Left lobe of liver (tissue), 2 donors: ENCODE measurements at places on chromosomes 3 and 15. TPM values are rescaled to one million over a fixed set of nuclear protein-coding genes. Genes with fewer than 3 reads are reported as not detected.

GRCh38 chr15:85100186-85100937 is 118.7 kb downstream of the PDE8A start:
- DNase-seq, result no peak

CFAP20DC gene
- 1.2 TPM for total RNA-seq

TICRR gene
- total RNA-seq, result 0.10 TPM

- no peak for DNase-seq
Measured at GRCh38 chr3:148223266-148223665, 474.4 kb upstream of the AGTR1 start.

DNA sequence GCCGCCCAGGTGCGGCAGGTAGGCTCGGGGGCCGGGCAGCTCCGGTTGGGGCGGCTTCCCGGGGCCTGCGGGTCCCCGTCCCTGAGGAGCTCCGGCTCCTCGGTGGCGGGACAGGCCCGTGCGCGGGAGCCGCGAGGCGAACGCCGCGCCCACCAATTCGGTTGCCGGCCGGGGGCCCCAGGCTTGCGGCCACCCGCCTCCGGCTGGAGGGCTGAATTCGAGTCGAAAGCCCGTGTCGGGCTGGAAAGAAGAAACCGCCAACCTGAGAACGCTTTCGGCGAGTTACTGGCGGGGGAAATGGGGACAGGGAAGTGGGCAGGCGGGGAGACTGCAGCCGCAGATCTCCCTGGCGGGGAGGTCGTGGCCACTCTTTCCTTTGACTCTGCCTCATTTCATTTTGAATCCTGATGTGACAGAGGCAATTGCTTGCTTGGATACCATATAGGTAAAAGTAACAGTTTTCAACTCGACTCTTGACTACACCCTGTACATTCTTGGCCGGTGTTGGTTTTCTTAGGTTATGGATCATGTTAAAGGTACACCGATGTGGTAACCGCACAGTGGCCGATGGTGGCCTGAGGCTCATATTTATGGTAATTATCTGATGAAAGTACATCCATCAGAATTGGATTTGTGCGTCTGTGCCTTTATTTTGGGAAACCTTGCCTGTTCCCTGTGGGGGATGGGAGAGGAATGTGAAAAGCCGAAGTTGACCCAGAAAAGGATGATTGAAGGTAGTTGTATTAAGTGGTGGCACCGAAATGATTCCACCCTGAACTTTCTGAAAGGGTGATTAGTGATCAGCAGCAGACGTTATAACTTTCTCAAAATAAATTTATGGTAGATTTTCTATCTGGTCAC is 1.7 kb downstream of the B3GNT5 start:
- no peak for DNase-seq

MME gene
- total RNA-seq, result 66.3 TPM

GRCh38 chr15:80710635-80711554 is 15.8 kb downstream of the ABHD17C start:
- DNase-seq, result no peak

- DNase-seq, result peak; percentile 18
Measured at GRCh38 chr15:31467361-31467760, 140.7 kb downstream of the KLF13 start.
